ENCODE measurements at places on chromosomes 5 and 9. TPM values are rescaled to one million over a fixed set of nuclear protein-coding genes. Genes with fewer than 3 reads are reported as not detected.

DNA sequence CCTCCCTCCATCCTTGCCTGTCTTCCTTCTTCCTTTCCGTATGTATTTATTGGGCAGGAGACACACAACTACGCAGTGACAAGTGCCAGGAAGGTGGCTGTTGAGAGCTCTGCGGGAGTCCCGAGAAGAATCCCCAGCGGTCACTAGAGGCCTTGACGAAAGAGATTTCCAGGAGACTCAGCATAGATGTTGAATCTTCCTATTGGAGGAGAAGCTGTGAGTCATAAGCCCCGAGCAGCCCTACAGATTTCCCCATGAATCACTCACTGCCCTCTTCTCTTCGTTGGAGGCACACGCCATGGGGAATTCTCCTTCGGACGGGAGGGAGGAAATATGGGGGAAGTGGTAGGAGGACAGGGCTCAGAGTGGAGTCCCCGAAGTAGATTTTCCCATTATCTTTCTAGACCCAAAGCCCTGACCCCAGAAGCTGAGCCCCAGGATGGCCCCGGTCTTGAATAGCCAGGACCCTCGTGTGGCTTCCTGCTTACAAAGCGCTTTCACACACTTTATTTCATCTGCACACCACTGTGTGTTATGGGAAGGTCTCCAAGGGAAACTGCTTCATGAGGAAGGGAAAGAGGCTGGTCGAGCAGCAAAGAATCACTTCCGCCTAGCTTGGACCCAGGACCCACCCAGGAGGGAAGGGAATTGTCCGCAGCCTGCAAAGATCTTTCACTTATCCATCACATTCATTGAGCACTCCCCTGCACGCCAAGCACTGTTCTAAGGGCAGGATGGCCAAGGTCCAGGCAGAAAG lies 12.7 kb downstream of the DUSP1 start:
- DNase-seq: no peak

NXNL2 gene
- total RNA-seq: not detected

DNA sequence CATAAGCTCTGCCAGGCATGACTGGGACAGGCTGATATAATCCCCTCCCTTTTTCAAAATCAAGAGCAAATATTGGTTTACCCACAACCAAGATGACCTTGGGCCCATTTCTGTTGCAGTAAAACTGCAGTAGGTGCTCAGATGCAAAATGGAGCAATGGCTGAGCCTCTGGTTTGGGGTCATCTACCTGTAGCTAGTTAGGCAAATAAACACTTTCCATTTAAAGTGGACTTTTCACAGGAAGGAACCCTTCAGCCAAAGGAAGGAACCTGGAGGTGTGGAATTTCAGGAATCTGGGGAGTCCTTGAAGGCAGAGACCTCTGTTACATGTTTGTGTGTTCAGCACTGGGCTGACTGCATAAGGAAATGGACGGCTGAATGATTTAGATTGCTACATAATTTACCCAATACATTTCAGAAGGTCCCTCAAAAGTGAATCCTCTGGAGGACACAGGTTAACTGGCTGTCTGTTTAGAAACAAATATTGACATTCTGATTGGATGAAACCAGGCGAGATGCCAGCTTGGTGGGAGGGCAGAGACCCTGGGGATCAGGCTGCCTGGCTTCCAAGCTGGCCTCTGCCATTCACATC lies 170.1 kb upstream of the ZNF618 start:
- DNase-seq: no peak

GRCh38 chr9:4050916-4051315 lies 249.0 kb downstream of the GLIS3 start:
- no peak for DNase-seq

Data from activated CD4-positive, alpha-beta T cell treated with anti-CD3 and anti-CD28 coated beads for 36 hours (primary cell).